ENCODE measurements at places on chromosomes 16 and 17.
A peak's percentile ranks its signal among the peaks of the same experiment; 100 is the strongest.

- DNase-seq: no peak
These were observed 3.9 kb downstream of the PAQR4 start for GRCh38 chr16:2973093-2973492.

- DNase-seq: no peak
These were observed 30.2 kb downstream of the TPSG1 start for GRCh38 chr16:1194665-1195392.

GRCh38 chr16:87298857-87299465, 18.2 kb downstream of the C16orf95 start:
- no peak for DNase-seq

GRCh38 chr17:59278406-59278805, 53.0 kb upstream of the YPEL2 start:
- DNase-seq: no peak

DNA sequence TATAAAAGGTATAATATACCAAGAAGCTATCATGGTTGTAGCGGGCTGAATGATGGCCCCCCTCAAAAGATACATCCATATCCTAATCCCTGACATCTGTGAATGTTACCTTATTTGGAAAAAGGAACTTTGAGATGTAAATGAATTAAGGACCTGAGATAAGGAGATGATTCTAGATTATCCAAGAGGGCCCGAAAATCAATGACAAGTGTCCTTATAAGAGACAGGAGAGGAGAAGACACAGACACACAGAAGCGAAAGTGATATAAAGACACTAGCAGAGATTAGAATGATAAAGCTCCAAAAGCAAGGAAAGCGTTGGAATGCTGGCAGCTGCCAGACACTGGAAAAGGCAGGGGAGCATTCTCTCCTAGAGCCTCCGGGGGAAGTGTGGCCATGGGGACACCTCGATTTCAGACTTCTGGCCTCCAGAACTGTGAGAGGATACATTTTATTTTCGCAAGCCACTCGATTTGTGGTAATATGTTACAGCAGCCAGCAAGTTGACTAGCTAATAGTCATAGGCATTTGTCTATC, 12.5 kb upstream of the GP1BA start:
- DNase-seq: no peak

GRCh38 chr17:63641692-63642448, 19.7 kb downstream of the MAP3K3 start:
- DNase-seq: no peak

- no peak for DNase-seq
These were observed 3.1 kb downstream of the MINK1 start for GRCh38 chr17:4836221-4836620.

DNA sequence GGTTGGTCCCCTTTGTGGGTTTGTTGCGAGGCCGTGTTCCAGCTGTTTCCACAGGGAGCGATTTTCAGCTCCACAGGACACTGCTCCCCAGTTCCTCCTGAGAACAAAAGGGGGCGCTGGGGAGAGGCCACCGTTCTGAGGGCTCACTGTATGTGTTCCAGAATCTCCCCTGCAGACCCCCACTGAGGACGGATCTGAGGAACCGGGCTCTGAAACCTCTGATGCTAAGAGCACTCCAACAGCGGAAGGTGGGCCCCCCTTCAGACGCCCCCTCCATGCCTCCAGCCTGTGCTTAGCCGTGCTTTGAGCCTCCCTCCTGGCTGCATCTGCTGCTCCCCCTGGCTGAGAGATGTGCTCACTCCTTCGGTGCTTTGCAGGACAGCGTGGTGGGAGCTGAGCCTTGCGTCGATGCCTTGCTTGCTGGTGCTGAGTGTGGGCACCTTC, 27.3 kb upstream of the STH start:
- no peak for DNase-seq

DNA sequence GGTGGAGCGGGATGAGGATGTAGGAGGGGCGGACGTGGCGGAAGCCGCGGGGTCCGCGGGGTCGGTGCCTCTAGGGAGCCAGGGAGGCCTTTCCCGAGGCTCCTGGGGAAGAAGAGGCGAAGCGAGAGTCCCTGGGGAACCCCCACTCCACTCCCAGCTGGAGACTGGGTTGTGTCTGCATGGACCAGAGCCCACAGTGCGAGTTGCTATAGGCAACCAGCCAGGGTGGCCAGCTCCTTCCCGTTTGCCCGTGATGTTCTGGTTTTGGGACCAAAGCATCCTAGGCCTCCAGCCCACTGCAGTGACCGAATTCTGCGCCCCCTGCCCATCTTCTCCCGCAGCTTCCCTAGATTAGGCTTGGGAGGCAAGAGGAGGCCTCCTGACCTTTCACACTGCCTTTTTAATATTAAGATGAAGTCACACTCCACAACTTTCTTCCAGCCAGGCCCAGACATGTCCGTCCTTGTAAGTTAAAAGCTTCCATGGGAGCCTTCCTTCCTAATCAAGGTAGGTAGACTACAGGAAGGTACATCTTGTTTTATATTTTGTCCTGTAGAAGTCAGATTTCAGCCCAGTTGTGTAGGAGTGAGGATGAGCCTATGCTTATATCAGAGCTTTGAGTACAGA, 469 bp downstream of the AMZ2 start:
- DNase-seq: peak; percentile 48

DNA sequence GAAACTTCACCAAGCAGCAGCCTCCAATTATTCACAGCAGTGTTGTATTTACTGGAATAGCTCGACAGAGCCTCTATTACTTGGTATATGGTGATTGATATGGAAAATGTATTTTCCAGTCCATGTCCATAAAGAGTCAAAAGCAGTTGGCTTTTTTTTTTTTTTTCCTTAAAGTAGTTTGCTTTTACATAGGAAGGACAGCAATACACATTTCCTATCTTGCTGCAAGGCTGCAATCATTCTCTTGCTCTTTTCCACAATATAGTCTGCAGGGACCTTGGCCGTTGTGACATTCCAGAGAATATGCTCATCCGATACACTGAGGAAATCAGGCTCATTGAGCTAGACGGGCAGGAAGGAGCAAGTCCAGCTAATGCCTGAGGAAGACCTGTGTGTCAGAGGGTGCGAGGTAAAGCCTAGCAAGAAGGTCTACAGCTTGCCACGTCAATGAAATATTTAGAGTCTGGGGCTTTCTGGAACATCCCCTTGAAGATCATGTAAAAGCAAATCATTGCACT, 131.1 kb downstream of the ENGASE start:
- DNase-seq: no peak

GRCh38 chr17:32519228-32520103, 32.7 kb downstream of the CDK5R1 start:
- DNase-seq: peak; percentile 33

GRCh38 chr17:72143245-72143644, 22.4 kb downstream of the SOX9 start:
- DNase-seq: no peak

GRCh38 chr17:28716740-28717577, 709 bp downstream of the RAB34 start:
- DNase-seq: no peak

GRCh38 chr16:4275861-4276260, 3.0 kb upstream of the TFAP4 start:
- DNase-seq: no peak

DNA sequence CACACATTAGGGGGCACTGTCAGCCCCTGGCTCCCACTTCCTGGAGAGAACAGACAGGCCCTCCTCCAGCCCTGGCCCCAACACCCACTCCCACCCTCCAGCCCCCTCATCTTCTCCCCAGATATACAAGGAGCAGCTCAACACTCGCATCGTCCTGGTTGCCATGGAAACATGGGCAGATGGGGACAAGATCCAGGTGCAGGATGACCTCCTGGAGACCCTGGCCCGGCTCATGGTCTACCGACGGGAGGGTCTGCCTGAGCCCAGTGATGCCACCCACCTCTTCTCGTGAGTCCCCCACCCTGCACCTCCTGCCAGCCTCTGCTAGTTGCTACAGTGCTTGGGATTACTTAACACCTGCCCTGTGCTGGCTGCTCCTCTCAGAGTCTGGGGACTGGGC, 14.4 kb downstream of the ADAM11 start:
- DNase-seq: no peak

GRCh38 chr17:69672924-69673323, 258.4 kb downstream of the MAP2K6 start:
- no peak for DNase-seq

DNA sequence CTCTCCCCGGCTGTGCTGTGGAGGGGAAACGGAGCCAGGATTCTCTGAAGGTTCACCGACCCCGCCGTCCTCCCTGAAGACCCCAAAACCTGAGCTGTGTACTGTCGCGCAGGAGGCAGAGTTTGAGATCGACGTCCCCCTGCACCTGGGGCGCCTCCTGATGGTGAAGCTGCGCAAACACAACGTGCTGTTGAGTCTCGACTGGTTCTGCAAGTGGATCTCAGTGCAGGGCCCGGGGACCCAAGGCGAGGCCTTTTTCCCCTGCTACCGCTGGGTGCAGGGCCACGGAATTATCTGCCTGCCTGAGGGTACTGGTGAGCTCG, 62.6 kb upstream of the TEKT1 start:
- no peak for DNase-seq

DNA sequence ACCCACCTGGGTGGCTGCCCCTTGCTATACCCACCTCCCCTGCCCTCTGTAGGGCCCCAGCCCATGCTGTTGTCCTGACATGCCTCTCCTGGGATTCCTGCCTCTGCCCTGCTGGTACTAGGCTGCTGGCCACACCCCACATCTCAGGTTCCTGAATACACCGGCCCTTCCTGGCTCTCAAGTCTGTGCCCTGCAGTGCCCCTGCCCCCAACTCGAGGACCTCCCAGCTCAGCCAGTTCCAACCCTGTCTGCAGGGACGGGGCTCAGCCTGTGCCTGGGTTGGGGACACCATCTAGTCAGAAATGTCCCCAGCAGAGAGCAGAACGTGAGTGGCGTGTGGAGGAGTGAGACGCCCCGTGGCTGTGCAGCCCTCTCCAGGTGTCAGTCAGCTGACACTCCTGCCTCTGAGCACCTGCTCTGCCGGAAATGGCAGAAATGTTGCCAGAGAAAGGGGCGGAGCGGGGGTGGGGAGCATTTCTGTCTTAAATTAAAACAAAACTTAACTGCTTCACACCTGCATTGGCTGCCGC, 28.7 kb downstream of the ACSF3 start:
- no peak for DNase-seq

GRCh38 chr17:6755281-6755680, 565 bp upstream of the XAF1 start:
- DNase-seq: no peak

GRCh38 chr17:69796078-69796477, 278.9 kb upstream of the KCNJ16 start:
- no peak for DNase-seq

DNA sequence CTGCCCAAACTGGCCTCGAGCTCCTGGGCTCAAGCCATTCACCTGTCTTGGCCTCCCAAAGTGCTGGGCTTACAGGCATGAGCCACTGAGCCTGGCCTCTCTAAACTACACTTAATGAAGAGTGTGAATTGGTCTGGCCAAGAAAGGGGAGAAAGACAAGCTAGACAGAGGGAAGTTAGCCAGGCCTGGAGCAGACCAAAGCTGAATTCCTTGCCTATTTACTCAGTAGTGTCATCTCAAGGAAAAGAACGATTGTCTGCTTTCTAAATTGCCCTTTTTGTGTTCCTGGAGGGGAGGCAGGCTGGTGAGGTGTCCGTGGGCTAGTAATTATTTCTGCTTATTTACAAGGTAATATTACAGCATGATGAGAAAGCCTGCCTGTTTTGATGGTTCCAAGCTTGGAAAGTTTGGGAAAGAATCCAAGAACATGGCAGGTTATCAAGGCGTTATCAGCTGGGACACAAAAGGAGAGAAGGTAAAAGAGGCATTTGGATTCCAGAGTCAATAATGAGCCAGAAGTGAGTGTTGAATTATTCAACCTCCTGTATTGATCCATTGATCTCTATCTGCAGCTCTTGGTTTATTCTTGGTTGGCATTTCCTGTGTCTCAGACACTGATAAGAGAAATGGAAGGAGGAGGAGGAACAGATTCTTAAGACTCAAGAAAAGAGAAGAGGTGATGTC, 6.3 kb upstream of the CBFB start:
- DNase-seq: no peak

GRCh38 chr17:28177351-28177750, 134.9 kb downstream of the NLK start:
- DNase-seq: no peak

- no peak for DNase-seq
These were observed 119.4 kb upstream of the METRNL start for GRCh38 chr17:82959990-82960418.

GRCh38 chr17:4167786-4168185, 24.8 kb downstream of the CYB5D2 start:
- no peak for DNase-seq
